Dermis microvascular lymphatic vessel endothelial cell (primary cell): ENCODE measurements at places on chromosomes 12 and 14.

DNA sequence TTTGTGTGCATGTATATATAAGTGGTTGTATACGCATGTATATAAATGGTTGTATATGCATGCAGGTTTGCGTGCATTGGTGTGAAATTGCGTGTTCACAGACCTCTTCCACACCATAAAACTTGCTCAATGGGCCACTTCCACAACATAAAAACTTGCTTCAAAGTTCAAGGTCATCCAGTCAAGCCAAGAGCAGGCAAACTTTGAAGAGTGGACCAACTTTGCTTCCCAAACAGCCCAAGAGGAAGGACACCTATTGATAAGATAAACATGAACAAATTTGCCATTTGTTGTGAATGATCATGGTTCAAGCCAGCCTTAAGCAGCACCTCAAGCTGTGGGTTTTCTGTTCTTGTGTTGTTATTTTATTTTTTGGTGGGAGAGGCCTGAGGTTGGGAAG lies 25.2 kb upstream of the PPP1CC start:
- no peak for DNase-seq

DNA sequence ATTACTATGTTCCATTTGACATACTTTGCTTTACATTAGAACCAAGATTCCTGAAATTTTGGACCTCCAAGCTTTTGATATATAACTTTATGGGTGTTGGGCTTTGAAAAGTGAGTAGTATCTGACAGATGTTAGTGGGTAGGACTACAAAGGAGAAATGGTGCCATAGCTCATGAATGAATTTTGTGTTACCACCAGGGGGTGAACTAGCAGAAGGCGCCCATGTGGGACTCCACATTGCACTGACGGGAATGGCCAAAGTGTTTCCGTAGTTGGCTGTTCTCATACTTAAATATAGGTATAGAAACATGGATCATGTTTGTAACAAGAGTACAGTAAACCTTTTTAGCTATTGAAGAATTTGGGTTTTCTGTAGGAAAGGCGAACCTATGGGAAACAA lies 337.5 kb downstream of the FLRT2 start:
- DNase-seq = no peak

DNA sequence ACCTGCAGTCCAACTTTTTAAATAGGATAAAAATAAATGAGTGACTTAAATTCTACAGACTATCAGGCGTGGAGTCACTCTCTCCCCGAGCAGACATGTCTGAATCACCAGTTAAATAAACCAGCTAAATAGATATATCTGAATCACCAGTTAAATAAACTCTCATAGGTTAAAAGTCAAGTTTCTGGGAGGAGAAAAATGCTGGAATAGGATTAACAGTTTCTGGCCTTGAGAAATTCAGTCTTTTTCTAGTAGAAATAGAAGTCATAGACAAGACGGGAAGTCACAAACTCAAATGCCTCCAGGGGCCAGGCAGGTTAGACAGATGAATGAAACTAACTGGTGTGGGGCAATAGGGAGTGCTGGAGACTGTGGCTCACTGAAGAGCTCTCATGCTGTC lies 258.6 kb upstream of the TMEM132C start:
- DNase-seq = no peak

GRCh38 chr14:79265366-79265946 lies 945.8 kb downstream of the DIO2 start:
- DNase-seq = no peak

DNA sequence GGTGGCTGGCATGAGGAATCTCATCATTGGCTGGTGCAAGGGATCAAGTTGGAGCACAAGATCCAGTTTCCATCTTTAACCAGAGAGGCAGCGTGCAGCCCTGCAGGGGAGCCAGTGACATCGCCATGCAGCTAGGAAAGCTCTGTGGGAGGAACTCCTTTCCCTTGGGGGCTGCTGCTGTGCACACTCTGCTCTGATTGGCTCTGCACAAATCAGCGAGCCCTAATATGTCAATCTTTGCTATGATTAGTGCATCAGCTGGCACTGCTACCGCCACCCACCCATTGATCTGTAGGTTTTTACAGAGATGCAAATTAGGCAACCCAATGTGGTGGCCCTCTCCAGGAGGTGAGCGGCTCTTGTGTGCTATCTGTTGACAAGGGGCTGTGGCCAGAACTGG lies 262.6 kb downstream of the PCNX1 start:
- DNase-seq = no peak
